ENCODE measurements at places on chromosomes 12 and 14.

GRCh38 chr14:100149851-100150611 is 9.4 kb downstream of the DEGS2 start:
- DNase-seq, result no peak

- DNase-seq, result no peak
Observed at GRCh38 chr14:64734990-64735389, 30.8 kb downstream of the PLEKHG3 start.

DNA sequence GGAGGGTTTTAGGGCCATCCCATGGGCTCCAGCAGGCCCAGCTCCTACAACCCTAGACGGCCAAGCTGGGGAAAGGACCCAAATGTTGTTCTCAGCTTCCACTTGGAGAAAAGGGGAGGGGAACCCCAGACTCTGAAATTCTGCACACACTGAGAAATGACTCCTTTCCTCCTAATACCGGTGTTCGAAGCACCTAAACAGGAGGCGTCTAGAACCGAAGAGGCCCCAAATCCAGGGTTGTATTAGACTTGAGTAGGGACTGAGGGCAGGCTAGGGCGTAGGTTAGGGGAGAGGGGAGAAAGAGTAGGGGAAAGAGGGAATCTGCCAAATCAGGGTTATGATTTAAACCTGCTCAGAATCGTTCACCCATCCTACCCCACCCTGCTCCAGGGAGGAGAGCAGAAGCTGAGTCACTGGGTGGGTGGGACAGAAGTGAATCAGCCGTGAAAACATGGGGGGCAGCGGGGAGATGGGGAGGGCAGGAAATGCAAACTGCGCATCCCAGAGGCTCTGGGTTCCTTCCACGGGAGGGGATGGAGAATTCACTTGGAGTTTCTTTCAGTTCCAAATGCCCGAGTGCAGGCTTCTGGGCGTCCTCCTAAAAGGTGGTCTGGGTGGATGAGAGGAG is 1.0 kb downstream of the IGFBP6 start:
- no peak for DNase-seq

DNA sequence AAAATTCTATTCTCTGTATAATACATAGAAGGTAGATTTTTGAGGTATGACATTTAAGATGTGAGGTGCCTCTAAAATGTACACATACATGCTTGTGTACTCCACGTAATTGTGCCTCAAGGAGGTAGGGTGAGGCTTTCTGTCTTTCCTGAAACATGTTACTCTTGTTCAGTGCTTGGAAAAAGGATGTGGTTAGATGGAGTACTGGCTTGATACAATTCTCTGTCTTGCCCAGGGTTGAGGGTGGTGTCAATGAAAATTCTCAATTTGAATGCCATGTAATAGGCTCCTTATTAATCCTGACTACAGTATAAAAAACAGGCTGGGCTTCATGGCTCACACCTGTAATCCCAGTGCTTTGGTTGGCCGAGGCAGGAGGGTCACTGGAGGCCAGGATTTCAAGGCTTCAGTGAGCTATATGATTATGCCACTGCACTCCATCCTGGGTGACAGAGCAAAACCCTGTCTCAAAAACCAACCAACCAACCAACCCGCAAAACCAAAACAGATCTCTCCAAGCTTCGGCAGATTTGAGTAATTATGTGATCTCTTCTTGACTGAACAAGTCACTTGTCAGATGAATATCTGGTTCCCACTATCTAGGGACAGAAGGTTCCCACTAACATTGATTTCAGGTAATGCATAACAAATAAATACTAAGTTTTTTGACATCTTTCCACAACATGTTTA is 41.6 kb downstream of the RCOR1 start:
- no peak for DNase-seq

DNA sequence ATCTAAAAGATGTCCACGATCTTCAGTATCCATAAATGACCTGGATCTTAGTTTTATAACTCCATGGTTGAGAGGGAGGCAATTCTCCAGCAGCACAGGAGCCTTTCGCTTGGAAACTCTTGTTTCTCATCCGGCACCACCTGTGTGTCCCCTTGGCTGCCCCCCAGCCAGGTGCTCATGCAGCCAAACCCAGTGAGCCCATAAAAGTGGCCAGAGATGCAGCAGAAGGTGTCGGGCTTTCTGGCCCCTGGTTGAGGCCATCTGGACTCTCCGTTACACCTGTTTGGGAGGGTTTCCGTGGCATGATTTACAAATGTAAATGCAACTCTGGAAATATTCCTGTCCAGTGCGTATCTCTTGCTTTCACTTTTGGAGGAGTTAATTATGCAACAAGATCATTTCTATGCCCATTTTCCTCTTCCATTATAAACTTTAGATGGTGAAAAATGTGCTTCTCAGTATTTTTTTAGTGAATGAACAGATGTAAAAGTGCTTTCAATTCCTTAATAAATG is 291.1 kb downstream of the DIO2 start:
- no peak for DNase-seq

- DNase-seq, result no peak
Observed at GRCh38 chr12:71536279-71536938, 96.8 kb downstream of the LGR5 start.

GRCh38 chr12:98370976-98371375 is 144.4 kb upstream of the TMPO start:
- DNase-seq, result no peak

DNA sequence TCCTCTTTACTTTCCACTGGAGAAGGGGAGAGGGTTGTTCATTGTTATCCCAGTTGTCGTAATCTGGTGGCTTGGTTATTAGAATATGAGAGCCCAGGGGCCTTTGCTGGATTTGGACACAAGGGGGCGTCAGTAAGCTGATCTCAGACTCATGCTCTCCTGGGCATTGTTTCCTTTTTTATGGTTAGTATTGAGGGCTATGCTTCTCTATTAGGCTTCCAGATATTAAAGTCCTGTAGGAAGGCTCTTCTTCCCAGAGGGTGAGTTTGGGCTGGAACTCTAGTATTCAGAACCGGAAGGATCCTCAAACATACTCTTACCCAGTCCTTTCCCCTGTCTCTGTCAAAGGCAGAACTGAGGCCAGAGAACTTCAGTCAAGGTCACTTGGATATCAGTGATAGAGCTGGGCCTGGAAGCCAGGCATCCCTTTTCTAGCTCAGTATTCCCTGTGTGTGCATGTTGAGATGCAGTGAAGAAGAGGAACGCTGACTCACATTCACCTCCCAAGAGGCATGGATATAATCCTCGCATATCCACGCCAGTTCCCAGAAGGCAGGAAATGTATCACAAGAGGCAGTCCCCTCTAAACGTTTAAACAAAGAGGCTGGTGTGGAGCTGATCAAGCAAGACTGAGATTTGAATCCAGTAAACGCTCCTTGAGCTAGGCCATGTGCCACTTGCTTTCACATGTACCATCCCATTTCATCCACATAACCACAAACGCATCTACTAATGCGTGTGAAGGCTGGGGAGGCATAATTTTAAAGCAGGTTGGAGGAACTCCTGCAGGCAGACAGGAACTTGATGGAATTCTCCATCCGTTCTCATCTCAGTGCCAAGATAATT is 41.6 kb downstream of the UBE3B start:
- DNase-seq, result peak; percentile 43

GRCh38 chr14:68756000-68756481 is 36.8 kb downstream of the ZFP36L1 start:
- DNase-seq, result no peak

DNA sequence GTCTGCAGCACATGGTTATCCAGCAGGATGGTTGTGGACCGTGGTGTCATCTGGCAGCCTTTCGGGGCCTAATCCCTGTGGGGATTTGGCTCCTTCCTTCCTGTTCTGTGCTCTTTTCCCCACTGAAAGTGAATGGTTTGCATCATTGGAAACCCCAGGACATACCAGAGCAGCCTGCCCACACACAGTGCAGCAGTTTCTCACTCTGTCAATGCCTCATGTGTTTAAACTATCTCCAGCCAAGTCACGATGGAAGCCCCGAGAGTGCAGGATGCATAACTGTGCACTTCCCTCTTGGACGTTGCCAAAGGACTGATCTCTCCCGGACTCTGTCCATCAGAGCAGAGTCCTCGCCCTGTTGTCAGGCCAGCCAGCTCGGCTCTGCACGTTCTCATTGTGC is 29.0 kb upstream of the AMN start:
- DNase-seq, result no peak

DNA sequence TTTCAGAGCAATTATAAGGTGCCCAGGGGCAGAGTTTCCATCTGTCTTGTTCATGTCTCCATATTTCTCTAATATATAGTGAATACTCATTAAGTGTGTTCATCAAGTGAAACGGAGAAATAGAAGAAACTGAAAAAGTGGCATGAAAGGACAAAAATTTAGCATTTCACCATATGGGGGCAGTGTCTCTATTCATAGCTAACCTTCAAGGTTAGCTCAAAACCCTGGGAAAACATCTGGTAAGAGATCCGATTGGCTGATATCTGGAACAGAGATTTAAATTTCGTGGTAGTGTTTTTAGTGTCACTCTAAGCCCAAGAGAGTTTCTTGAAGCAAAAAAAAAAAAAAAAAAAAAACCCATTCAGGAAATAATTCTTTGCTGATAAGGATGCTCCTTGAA is 367.5 kb downstream of the DAD1 start:
- no peak for DNase-seq

DNA sequence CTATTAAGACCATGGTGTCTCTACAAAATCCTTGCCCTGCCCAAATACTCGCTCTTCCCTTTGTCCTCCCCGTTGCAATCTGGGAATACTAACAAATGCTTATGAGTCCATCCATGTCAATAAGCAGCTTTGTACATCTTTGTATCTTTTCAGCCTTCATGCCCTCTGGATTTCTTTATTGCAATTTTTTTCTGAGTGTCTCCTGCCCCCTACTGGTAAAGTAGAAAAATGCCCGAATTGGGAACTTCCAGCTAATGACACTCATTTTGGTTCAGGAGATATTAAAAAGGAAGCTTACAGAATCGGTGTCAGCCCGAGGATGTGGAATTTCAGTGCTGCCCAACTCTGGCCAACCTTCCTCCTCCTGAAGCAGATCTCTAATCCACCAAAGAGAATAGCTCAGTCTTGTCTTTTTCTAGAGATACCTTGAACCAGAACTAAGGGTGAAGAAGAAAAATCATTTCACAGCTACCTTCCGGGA is 46.0 kb downstream of the SH2B3 start:
- no peak for DNase-seq

DNA sequence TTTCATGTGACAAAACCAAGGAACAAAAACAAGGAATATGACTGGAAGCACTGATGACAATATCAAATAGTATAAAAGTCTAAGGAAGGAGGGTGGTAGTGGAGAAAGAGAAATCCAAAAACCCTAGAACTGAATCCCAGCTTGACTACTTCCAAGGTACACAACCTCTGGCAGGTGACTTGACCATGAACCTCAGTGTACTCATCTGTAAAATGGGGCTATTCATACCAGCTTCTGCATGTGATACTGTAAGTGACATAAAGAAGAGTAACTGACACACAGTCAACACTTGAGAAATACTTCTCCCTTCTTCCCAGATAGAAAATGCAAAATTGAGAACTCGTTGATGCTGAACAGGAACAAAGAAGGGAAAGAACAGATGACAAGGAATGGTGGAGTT is 10.3 kb upstream of the DPF3 start:
- DNase-seq, result no peak

DNA sequence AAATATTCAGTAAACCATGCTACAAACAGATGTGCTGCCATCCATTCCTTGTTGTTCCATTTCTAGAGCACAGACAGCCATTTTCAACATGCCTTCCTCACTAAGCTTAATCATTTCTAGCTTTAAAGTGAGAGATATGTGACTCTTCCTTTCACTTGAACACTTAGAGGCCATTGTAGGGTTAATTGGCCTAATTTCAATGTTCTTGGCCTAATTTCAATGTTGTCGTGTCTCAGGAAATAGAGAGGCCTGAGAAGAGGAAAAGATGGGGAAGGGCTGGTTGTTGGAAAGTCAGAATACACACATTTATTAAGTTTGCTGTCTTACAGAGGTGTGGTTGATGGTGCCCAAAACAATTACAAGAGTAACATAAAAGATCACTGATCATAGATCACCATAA is 435.1 kb downstream of the ZFP36L1 start:
- DNase-seq, result no peak

DNA sequence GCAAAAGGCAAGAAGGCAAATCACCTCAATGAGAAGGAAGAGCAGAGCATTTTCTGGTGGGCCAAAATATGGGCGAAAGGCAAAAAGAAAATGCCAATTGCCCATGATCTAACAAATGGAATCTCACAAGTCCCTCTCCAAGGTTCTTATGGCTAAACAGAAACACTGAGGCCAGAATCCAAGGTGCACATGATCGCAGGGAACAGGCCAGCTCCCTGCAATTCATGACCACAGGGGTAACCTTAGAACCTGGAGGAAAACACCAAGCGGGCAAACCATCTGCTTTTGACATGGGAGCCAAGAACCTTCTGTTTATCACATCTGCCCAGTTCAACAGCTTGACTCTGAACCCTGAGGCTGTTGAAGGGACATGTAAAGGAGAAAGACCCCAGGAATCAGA is 60.0 kb downstream of the NT5DC3 start:
- no peak for DNase-seq

- no peak for DNase-seq
Observed at GRCh38 chr14:60133487-60133886, 31.7 kb downstream of the DHRS7 start.

GRCh38 chr12:96044943-96045290 is 9.5 kb upstream of the LTA4H start:
- no peak for DNase-seq

DNA sequence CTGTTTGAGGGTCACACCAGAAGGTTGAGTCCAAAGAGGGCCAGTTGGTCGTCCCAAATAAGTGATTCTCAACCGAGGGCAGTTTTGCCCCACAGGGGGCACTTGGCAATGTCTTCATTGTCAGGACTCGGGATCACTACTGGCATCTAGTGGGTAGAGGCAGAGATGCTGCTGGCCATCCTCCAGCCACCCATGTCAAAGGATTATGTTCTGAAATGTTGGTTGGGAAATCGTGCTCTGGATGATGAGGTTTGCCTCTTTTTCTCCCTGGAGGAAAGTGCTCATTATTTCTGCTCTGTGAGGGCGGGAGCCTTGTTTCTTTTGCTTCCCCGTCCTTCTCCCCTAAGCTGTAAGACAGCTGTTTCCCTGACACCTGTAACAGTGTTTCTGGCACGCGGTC is 3.6 kb downstream of the ZNF839 start:
- DNase-seq, result no peak

- DNase-seq, result no peak
Observed at GRCh38 chr14:31051023-31051422, 24.8 kb upstream of the STRN3 start.

GRCh38 chr12:66239295-66239694 is 50.3 kb downstream of the IRAK3 start:
- DNase-seq, result no peak

GRCh38 chr14:68692216-68692615 is 100.7 kb downstream of the ZFP36L1 start:
- no peak for DNase-seq

DNA sequence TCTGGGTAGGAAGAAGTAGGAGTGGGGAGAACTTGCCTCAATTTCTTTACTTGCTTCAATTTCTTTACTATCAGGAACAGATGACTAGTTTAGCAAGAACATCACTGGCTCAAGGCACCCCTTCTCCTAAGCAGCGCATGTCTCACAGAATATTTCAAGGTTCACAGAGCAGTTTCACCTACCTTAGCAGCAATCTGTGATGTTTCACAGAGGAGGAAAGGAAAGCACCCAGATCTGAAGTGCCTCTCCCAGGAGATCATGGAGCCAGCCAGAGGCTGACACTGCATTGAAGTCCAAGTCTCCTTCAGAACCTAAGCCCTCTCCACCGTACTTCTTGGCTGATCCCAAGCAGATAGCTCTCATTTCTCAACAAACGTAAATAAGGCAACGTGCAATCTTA is 118.7 kb upstream of the PCED1B start:
- no peak for DNase-seq
